ENCODE measurements at places on chromosomes 1 and 21.

DNA sequence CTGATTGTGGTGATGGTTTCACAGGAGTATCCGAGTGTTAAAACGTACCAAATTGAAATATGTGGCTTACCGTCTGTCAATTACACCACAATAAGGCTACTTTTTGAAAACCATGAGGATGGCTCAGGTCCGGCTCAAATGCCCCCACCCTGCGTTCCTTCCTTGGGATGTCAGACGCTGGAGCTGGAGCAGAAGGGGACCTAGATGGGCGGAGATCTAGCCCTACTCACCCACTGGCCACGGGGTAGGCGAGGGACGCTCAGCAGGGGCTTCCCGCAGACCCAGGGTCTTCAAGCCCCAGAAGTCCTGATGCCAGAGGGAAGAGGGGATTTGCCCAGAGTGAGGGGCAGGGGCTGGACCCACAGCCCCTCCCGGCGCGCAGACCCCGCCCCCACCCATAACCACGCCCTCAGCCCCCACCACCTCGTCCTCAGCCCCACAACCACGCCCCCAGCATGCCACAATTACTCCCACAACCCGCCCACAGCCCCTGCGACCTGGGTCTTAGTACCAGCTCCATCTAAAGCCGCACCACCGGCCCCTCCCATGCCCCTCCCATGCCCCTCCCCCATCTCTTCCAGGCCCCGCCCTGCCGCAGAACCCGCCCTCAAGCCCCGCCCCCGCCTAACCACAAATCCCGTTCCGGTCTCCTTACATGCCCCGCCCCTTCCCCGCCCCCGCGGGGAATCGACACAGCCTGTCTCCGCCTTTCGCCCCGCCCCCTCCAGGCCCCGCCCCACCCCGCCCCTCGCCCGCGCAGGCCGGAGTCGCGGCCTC, at the start of gene LRRC3:
Gene LRRC3 (plus strand): TSS at position 764 of the 777 bp plus-strand sequence. CDS start 1,135 bp downstream, outside the sequence.
- peak; percentile 59 for DNase-seq

DNA sequence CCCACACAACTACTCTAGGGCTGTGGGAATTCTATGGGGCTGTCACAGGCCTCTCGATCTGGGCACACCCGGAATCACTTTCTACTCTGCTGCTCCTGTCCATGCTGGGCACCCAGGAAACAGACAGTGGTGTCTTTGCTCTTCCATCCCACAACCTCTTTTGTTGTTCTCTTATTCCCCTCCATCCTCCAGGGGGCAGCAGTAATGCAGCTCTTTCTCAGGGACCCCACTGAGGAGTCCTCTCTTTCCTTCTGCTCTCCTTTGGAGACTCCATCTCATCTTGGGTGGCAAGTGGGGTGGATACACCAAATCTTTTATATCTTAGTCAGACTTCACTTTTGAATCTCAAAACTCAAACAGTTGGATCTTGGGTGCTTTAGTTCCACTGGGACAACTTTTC, 206.3 kb downstream of the HS2ST1 start:
- no peak for DNase-seq

DNA sequence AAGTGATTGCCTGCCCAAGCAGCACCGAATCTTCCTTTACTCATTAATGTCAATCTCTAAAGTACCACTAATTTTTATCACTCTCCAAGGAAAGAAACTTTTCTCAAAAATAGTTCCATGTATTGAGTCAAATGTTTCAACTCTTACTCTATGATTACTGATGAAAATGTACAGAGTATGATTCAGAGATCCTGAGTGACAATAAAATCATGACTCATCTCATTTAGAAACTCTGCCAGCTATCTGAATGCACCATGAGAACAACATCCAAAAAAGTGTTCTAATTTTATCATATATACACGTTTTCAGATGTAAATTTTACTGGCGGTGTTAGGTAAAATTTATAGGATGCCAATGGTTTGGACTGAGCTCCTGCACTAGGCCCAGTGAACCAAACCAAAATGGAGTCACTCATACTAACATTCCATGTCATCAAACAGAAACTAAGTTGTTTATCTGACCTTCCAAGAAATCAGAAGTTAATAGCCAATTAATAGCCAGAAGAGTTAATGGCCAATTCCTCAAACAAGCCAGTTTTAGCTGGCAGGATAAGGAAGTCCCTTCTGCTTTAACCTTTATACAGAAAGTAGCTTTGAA, 22.6 kb downstream of the PLPPR5 start:
- no peak for DNase-seq

DNA sequence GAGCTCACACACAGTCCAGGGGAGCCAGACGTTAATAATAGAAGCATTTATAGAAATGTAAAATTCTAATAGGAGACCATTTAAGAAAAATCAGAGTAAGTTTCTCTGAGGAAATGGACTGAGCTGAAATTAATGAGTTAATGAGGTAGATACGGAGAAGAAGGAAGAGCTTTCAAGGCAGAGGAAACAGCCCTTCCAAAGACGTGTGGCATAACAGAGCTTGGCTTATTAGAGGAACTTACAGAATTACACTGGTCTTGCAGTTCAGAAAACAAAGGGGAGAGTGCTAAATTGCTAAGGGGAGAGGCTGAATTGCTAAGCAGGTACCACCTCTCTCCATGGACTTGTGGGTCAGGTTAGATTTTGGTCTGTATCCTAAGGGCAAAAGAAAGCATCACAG, 8.2 kb upstream of the PIGK start:
- no peak for DNase-seq

DNA sequence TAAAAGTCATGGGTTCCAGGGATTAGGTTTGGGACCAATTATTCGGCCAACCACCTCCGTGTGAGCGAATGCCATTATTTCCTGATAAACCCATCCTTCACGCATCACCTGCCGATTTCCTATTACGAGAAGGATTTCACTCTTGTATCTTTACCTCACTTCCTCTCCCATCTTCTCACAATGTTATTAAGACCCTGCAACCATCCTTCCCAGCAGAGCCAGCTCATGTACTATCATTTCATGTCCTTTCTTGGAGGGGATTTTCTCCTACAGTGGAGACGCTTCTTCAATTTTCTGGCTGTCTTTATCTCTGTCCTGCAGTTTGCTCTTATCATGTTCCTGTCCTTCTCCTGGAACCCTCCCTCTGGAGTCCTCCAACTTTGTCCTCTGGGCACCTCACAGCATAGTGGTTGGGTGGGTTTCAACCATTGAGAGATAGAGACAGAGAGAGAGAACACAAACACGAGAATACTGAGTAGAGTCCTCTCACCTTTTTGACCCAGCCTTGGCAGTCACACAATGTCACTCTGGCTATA, 192.2 kb downstream of the DYRK1A start:
- no peak for DNase-seq

DNA sequence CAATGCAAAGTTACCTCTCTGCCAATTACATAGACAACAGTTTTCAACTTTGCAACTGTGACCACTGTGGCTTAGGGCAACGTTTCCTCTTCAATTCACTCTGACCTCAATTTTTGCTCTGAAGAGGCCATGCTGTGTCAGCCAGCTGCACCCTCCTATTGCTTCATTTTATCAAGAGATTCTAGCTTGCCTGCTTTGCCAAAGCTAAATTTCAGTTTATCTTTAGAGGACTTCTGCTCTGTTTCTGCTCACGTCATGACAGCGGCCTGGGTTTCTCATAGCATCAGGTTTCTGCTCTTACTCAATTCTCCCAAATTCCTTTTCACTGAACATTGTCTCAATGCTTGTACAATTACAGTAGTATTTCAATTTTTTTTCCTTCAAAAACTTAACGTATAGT, 154.6 kb downstream of the PLA2G4A start:
- no peak for DNase-seq

DNA sequence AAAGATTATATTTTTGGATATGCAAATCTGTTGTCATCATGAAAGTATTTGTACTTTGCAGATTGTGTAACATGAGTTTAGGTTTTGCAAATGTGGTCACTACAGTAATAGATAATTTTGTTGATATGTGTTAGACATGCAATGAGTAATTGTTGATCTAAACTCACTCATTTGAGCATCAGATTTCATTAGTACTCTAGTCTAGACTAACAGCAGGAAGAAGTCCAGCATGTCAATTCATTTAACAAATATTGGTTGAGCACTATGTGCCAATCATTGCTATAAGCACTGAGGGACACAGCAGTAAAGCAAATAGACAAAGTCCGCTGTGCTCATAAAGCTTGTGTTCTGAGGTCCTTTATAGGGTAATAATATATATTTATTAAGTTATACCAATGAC, 350.0 kb downstream of the USP25 start:
- no peak for DNase-seq

- no peak for DNase-seq
Observed at GRCh38 chr1:228224198-228225164, 16.6 kb downstream of the OBSCN start.

DNA sequence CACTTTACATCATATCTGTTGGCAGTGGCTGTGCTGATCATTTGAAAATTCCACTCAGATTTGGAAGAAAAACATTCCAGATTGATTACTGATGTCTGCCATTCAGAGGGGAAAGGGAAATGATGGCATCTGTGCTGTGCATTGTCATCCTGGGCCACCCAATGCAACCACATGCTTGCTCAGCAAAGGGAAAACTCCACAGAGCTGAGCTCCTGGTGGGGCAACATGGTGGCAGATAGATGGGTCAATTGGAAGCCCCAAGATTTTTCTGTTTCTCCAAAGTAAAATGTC, 11.8 kb downstream of the OXCT2 start:
- no peak for DNase-seq

DNA sequence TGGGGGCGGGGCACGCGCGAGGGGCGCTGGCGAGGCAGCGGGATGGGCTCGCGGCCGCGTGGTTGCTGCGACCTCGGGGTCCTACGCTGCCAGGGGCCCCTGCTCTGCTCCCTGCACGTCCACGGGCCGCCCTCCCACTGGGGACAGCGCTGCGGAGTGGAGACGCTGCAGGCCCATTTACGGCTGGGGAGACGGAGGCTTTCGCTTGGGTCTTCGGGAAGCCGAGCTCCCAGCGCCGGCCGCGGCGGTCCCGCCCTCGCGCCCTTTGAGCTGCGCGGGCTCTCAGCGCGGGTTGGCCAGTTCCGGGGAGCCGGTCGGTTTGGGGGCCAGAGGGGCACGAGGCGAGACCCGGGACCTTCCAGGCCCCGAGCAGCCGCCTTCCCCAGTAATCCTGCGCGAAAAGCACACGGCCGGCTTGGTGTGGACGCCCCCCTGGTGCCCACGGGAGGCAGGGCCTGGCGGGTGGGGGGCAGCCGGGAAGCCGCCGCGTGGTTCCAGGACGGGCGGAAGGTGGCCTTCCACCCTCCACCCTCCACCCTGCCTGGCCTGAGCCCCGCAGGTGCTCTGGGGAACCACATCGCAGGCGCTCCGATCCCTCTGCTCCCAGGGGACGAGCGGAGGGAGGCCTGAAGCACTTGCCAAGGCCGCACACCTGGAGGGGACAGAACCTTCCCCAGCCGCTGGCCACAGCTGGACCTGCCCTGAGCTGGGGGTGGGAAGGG, 570 bp upstream of the PEX10 start:
- DNase-seq, result no peak
